GM18507 (cell line): ENCODE measurements at places on chromosomes 11 and 22.

- DNase-seq: no peak
These were observed 24.2 kb upstream of the TREH start for GRCh38 chr11:118703563-118704106.

GRCh38 chr11:95256321-95256779 is 25.3 kb upstream of the SESN3 start:
- DNase-seq: no peak

GRCh38 chr22:33124471-33124870 is 66.3 kb upstream of the SYN3 start:
- no peak for DNase-seq

DNA sequence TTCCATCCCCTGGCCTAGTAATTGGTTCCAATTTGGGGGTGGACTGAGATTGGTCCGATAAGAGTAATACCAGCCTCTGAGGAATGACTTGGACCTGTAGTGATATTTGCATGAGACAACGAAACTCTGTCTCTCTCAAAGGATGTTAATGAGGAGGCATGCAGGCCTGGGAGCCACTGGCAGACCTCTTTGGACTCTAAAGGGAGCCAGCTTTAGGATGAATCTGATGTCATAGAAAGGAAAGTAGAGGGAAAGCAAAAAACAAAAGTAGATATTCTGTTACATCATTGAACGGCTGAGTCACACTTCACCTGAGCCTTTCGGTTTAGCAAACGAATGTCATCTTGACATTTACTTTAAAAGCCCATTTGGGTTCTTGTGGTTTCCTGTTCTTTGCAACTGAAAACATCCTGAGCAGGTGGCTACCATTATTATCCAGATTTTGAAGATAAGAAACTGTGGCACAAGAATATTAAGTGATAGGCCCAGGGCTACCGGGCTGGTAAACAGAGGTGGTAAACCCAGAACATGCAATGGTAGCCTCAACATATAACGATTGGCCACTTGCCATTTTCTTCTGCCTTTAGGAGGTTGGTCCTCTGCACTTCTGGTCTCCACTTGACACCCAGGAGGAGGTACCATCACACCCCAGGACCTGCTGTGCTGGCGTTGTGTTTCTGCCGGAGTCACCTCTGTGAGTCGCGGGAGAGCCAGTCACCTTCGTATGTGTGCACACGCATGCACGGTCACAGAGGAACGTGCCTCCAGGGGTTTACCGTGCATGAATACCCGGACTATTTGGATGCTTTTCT is 42.7 kb downstream of the RTL6 start:
- DNase-seq: no peak

DNA sequence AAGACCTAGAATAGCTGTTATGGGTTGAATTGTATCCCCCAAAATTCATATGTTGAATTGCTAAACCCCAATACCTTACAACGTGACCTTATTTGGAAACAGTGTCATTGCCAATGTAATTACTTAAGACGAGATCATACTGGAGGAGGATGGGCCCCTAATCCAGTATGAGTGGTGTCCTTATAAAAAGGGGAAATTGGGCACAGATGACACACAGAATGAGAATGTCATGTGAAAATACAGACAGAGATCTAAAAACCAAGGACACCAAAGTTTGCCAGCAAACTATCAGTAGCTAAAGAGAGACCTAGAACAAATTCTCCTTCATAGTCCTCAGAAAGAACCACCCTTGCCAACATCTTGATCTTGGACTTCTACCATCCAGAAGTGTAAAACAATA is 127.7 kb downstream of the ATXN10 start:
- DNase-seq: no peak

DNA sequence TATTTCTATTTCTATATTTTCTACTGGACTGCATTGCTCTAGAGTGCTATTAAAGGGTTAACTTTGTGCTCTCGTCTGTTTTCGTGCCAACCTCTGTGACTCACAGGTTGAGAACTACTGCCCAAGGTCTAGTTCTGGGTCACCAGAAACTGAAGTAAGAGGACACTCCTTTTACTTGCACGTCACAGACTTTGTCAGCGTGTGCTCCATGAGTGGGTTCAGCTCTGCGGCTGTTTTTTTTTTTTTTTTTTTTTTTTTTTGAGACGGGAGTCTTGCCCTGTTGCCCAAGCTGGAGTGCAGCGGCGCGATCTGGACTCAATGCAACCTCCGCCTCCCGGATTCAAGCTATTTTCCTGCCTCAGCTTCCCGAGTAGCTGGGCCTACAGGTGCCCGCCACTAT is 49.8 kb downstream of the CLMP start:
- no peak for DNase-seq
